ENCODE measurements at places on chromosomes 1 and 21. TPM values are rescaled to one million over a fixed set of nuclear protein-coding genes. Genes with fewer than 3 reads are reported as not detected.

DNA sequence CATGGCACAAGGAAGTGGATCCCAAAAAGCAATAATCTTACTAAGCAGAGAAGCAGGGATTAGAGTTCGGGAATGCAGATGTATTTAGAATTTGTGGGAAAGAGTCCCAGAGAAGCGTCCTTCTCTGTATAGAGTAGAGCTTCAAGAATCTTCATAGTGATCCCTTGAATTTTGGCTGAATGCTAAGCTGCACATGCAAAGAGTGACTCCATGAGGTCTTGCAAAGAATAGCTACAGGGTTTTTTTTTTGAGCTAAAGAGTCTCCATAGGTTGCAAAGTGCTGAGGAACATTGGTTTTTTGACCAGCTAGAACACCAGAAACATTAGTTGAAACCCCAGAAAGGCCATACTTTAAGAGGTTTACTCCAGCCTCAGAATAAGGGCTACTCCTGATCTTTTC lies 206.7 kb downstream of the CTH start:
- no peak for DNase-seq

DNA sequence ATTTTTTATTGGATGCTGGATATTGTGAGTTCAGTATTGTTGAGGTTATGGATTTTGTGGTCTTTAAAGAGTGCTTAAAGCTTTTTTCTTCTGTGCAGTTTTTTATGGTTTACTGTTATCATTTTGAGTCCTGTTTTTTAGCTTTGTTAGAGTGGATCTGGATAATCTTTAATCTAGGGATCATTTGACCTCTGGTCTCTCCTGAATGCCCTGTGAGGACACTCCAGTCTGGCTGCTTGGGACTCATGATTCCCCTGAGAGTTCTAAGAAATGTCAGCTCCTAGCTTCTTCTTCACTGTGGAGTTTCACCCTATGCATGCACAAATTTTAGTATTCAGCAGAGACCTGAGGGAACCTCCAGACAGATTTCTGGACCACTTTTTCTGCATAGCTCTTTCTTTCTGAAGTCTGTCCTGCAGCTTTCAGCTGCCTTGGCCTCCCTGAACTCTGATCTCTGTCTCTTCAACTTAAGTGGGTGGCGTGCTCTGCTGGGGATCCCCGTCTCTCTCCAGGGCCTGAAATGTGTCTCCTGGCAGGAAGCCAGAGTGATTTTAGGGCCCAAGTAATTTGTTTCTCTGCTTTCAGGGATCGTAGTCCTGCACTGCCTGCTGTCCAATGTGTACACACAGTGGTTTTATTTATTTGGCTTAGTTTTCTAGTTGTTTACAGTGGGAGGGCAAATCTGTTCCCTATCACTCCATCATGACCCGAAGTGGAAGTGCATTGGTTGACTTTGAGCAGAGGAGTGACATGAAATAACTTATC lies 14.7 kb downstream of the PEX14 start:
- DNase-seq: no peak

DNA sequence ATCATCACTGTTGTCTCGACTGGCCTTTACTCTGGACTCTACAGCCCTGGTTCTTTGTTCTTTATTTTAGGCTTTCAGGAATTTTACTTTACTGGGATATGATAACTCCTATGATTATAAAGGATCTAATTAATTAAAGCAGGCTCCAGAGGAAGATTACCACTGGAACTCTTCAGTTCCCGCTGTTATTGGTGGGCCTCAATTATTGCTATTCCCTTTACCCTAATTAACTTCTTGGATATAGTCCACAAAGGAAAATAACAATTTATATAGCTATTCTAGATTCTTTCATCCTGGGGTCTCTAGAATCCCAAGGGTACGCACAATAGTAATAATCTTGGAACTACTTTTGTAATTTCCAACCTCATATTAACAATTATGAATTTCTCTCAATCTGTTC lies 8.5 kb upstream of the OVAAL start:
- DNase-seq: no peak

- no peak for DNase-seq
Measured at GRCh38 chr1:213742992-213743391, 244.8 kb upstream of the PROX1 start.

DNA sequence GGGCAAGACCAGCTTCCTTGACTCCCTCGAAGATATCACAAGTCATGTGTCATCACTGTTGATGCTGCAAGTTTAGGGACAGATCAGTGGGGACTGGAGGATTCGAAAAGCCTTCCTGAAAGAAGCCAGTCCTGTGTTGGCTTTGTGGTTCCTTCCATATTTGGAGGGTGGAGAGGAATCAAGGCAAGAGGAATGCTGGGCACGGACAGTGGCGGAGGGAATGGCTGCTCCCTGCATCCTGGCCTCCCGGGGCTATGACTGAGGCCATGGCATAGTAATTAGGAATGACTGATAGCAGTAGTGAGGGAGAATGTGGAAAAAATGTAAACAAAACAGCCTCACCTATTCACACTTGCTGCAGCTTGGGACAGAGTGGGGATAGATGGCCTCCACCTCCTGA lies 36.4 kb downstream of the VANGL1 start:
- DNase-seq: no peak

DNA sequence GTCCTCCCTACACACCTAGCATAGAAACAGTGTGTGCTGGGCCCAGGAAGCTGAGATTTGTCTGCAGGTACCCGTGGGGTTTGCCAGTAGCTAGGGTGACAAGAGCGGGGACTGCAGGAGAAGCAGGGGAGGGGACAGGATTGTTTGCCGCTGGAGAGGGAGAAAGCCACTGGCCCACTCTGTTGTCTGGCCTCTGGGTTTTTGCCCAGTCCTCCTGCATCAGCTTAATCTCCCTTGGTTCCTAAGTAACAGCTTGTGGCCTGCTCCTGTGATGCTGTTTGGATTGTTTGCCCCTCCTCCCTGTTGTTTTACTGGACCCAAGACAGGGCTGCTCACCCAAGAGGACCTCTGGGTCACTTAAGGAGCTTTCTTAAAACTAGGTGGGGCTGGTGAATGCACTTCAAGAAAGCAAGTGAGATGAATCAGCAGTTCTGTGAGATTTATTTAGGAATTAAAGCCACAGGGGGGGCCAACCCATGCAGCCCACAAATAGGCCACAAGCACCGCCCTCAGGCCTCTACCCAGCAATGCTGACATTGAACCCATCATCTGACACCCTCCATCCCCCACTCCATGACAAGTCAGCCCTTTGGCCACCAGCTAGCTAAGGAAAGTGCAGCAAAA lies 142.8 kb downstream of the ZZZ3 start:
- DNase-seq: no peak

- no peak for DNase-seq
Measured at GRCh38 chr1:240352769-240353168, 259.2 kb downstream of the GREM2 start.

DNA sequence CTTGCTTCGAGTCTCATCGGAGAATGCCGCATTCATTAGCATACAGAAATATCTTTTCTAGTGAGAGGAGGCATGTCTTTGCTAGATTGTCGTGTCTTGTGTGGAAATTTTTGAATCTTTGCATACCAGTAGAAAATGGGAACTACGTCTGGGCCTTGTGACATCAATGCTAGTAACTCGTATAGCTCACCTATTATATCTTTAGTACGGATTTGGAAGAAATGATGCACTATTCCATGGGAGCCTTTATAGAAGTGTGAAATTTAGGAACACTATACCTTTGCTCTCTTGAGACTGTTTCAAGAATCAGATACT lies 835 bp downstream of the UHMK1 start:
- DNase-seq: no peak

- DNase-seq: no peak
Measured at GRCh38 chr21:44724196-44724595, 12.8 kb upstream of the TSPEAR start.

- DNase-seq: peak; percentile 66
Measured at GRCh38 chr1:209354111-209354839, 229.2 kb upstream of the CAMK1G start.

DNA sequence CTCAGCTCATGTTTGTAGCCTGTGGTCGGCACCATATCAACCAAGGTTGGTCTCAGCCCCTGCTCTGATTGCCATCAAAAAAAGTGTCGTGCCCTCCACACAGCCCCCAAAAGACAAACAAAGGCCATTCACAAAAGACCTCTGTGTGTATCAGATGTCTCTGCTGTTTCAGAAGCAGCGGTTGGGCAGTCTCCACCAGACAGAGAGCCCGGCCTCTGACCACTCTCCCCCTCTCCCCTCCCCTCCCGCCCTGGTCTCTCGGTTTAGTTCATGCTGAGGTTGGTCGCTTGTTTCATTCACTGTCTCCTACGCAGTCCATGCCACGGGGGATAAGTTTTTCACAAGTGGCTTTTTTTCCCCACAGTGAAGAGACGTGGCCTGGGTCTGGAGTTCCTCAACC lies 27.1 kb downstream of the ACTA1 start:
- no peak for DNase-seq

GRCh38 chr1:40786171-40786994 lies 2.8 kb downstream of the KCNQ4 start:
- no peak for DNase-seq

DNA sequence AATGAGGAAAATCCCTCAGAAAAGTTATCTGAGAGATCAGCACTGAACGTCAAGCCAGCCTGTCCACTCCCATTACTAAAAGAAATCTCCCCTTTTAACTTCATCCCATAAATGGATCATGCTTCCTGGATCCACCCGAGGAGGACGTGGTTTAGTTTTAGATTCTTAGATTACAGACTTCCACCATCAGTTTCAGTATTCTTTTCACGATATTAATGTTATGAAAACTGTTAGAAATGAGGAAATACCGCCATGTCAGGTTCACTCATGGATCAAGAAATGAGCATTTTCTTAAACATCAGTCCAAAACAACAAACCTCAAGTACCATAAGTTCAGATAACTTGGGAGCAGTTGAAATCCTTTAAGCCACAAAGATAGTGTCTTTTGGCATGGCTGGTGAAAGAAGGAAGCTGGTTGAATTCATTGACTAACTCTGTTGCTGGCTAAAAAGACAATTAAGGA lies 49.8 kb downstream of the NFIA start:
- DNase-seq: peak; percentile 35

- no peak for DNase-seq
Measured at GRCh38 chr21:44017601-44018000, 5.5 kb downstream of the TRAPPC10 start.

- DNase-seq: no peak
Measured at GRCh38 chr1:117683571-117684285, 77.9 kb downstream of the TENT5C start.

- no peak for DNase-seq
Measured at GRCh38 chr1:3780901-3781300, 8.4 kb downstream of the SMIM1 start.

GRCh38 chr1:106722466-106722865 lies 334.0 kb upstream of the PRMT6 start:
- DNase-seq: no peak

DNA sequence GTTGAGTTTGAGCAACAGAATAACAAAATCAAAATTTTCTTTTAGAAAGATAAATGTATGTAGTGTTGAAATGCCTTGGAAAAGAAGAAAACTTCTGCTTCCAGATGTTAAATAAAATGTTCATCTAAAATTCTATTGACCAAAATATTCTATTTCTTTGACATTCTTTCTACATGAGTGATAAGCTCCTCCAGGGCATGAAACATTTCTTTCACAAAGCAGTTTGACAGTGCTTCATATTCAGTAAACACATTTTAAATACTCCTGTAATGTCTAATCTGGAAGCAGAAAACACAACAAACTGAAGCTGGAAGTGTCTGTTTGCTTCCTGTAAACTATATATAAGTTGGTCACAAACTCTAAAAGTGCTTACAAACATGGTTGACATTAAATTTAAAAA lies 61.5 kb downstream of the RGS21 start:
- DNase-seq: no peak

GRCh38 chr1:54949053-54949452 lies 31.4 kb upstream of the TMEM61 start:
- no peak for DNase-seq

DNA sequence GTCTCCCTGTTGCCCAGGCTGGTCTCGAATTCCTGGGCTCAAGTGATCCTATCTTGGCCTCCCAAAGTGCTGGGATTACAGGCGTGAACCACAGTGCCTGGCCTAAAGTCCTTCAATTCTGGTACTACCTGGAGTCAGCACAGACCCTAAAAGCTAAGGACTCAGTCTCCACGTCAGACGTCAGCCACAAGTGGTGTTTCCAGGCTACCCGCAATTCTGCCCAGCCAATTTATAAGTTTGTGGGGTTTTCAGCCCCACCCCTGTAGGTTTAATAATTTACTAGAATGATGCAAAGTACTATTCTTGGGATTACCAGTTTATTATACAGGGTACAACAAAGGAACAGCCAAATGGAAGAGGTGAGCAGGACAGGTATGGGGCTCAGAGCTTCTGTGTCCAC lies 10.6 kb upstream of the DIP2A start:
- no peak for DNase-seq

DNA sequence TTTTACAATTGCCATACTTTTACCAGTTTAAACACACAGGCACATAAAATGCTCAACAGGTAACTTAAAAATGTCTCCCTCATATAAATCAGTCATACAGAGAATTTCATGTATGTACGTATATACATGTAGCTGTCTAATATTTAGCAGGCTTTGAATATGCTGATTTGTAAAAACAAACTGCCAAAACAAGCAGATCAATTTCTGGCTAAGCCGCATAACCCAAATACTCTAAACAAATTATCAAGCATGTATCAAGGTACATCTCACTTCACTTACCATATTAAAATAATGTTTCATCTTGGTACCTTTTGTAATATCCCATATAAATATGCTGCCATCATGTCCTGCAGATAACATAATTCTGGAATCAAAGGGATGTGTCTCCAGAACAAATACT lies 43.8 kb downstream of the BRWD1 start:
- DNase-seq: no peak

- DNase-seq: no peak
Measured at GRCh38 chr1:186208405-186209129, 166.5 kb downstream of the TPR start.

DNA sequence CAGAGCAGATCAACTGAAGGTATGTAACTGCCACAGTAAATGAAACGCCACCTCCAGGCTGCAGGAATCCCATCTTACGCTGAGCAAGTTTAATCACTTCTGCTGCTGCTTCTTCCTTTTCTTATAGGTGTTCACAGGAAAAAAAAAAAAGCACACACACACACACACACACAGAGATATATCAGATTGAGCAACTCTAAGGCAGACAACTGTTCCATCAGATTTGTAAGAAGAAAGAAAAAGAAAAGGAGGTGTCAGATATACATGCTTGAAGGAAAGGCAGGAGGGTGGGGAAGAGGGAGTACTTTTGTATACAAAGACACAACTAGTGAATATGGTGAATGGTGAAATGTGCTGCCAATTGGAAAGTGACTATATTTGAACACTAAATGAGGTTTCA lies 28.6 kb downstream of the DSTYK start:
- DNase-seq: no peak

The TPTE gene
- not detected for total RNA-seq

The PKP1 gene
- under 0.01 TPM for total RNA-seq

The ST6GALNAC5 gene
- not detected for total RNA-seq

The BRDT gene
- not detected for total RNA-seq

The VWA5B1 gene
- total RNA-seq: not detected

The SLC9C2 gene
- total RNA-seq: not detected

The CFAP107 gene
- total RNA-seq: not detected

The CD2 gene
- total RNA-seq: not detected

The CSMD2 gene
- total RNA-seq: under 0.01 TPM

The LCE1E gene
- not detected for total RNA-seq

All from lung microvascular endothelial cell (primary cell).